ENCODE measurements at places on chromosomes 7 and 10.

- DNase-seq = no peak
These were observed 144.7 kb downstream of the TRIL start for GRCh38 chr7:28813243-28813962.

GRCh38 chr7:84479059-84479458 lies 284.5 kb upstream of the SEMA3A start:
- DNase-seq = no peak

DNA sequence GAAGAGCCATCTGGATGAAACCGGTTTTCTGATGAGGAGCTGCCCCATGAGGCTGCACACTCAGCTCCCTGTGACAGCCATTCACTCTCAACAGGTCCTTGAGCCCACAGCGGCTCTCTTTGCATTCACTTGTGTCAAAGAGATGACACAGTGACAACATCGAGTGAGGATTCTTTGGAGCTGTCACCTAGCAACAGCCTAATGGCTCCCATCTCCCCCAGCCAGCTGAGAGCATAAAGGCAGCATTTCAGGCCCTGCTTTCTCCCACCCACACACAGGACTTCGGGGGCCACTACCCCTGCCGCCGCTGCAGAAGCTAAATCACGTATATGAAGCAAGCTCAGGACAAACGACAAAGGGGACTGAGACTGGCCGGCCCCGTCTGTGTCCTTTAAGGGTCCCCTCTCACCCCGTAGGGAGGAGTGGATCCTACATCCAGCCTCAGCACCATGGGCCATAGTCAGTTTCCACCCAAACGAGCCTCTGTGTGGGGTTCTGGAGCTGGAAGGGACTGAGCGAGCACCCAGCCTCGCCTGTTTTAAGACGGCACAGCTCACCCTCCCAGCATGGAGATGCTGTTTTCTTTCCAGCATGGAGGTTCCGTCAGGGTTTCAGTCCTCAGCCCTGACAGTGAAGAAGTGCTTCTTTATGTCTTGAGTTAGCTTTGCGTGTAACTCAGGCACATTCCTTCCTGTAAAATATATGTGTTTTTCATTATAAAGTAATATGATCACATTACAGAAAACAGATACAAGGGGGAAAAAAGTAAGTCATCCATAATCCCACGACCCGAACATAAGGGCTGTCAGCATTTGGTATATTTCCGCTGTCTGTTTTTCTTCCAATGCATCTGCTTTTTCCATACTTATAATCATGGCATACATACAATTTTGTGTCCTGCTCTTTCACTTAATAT lies 4.9 kb downstream of the CPA4 start:
- DNase-seq = no peak

DNA sequence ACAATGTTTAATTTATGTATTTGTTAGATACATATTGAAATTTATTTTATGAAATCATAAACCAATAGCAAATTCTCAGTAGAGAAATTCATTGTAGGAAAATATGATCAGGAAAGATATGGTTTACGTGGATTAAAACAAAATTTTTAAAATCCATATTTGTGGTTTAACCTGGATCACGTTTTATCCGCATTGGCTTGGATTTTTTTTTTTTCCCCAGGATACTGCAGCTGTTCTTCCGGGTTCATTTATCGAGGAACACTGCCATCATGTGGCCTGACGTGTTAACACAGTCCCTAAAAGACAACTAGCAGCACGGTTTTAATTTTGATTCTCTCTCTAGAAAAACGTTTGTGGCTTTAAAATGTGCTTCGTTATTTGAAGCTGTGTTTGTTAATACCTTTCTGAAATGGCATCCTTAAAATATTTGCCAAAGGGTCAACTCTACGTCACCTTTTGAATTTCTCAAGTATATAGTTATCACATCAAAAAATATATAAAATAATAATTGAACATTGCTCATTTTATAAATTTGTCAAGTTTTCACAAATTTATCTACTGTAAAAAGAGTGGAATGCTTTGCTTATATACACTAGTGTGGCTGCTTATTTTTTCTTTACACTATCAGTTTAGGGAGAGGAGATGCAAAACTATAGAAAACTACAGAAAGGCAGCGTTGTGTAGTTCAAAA lies 8.7 kb upstream of the ASB4 start:
- no peak for DNase-seq

DNA sequence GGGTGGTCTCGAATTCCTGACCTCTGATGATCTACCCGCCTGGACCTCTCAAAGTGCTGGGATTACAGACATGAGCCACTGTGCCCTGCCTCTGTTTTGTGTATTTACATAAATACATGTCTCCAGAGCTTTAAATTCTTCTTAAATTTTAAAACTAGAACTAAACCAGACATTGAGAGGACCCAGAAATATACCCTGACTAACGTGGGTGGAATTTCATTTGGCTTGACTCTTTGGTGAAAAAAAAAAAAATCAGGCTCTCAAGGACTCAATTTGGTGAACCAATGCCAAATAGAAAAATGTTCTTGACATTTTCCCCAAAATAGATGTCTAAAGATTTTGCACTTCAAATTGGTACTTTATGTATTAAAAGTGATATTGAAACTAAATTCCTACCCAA lies 16.6 kb upstream of the FAS start:
- no peak for DNase-seq

All from retinal pigment epithelial cell (primary cell).